ENCODE measurements at places on chromosomes 2 and 18.

- no peak for DNase-seq
These were observed 124.3 kb downstream of the RBMS1 start for GRCh38 chr2:160368988-160369930.

GRCh38 chr2:150639383-150639782 lies 151.9 kb upstream of the RND3 start:
- no peak for DNase-seq

DNA sequence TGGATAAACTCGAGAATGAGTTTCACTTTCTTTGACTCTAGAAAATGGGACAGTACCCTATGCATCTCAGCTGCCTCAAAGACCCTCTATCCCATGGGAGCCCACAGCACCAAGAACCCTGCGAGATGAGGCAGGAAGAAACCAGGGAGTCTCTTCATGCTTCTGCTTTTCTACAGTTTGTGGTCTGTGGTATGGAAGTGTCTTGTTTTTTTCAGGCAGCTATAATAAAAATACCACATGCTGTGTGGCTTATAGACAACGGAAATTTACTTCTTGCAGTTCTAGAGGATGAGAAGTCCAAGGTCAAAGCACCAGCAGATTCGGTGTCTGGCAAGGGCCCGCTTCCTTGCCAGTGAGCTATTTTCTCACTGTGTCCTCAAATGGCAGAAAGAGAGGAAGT lies 257.9 kb downstream of the SUCLG1 start:
- DNase-seq: no peak

DNA sequence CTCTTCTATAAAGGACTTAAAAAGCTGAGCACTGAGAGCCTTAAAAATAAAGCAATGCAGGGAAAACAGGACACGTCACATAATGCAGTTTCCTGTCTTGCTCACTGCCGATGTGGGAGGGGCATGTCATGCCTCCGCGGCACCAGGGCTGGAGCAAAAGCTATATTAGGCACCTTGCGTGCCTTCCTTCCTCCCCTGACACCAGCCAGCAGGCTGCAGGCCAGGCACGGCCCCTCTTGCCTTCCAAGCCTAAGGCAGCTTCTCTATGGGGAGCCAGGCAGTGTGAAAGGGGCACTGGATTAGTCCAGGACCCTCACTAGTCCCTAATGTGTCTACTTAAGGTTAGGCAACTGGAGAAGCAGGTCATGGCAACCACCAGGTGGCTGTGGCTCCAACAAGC lies 26.3 kb downstream of the MRPL35 start:
- DNase-seq: peak; percentile 76

GRCh38 chr2:98886066-98886554 lies 49.9 kb downstream of the CRACDL start:
- DNase-seq: no peak

DNA sequence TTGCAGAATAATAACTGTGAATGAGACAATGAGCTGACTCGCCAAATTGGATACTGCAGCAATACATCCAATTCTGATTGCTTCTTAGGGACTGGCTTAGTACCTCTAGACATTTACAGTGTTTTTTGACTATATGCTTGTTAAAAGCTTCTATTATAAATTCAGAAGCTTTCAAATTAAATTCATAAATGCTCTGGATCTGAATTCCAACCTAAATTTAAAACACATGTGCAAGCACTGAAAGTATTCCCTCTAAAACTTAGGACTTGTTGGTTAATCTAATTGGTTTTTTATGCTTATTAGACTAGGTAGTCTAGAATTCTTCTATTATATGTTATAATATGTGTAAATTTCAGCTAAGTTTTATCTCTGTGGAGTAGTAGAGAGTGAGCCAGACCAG lies 306.9 kb downstream of the CPS1 start:
- DNase-seq: no peak

DNA sequence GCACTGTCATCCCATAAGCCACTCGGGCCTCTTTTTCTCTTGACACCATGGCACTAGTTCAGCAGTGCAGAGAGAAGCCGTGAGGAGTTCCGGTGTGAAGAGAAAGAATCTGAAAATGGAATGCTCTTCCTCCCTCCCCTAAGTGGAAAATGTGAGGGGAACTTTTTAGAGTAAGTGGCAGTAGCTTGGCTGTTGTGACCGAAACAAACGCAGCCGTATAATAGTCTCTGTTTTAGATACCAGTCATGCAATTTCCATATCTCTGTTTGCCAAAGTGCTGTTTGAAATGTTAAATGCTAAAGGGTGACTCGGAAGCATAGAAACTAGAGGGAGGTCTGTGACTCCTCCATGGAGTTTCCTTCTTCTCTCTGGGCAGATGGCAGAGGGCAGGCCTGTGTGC lies 122.9 kb downstream of the MTCL1 start:
- no peak for DNase-seq

DNA sequence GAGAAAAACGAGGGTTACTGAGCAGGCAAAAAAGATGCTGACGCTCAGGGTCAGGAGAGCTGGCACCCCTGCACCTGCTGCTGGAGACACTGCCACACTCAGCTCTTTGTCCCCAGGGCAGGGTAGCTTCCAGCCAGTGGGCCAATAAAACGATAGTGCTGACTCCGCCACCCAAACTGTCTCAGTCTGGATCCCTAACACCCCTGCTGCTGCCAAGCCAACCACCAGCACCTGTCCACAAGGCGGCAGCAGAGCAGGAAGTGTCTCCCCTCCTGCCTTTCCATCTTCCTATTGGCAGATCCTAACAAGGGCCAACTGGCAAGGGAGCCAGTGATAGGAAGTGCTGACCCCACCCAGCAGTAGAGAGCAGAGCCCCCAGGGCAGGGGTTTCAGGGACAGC lies 531.5 kb upstream of the SALL3 start:
- DNase-seq: no peak

GRCh38 chr2:26144953-26145680 lies 27.8 kb upstream of the GAREM2 start:
- DNase-seq: peak; percentile 82

DNA sequence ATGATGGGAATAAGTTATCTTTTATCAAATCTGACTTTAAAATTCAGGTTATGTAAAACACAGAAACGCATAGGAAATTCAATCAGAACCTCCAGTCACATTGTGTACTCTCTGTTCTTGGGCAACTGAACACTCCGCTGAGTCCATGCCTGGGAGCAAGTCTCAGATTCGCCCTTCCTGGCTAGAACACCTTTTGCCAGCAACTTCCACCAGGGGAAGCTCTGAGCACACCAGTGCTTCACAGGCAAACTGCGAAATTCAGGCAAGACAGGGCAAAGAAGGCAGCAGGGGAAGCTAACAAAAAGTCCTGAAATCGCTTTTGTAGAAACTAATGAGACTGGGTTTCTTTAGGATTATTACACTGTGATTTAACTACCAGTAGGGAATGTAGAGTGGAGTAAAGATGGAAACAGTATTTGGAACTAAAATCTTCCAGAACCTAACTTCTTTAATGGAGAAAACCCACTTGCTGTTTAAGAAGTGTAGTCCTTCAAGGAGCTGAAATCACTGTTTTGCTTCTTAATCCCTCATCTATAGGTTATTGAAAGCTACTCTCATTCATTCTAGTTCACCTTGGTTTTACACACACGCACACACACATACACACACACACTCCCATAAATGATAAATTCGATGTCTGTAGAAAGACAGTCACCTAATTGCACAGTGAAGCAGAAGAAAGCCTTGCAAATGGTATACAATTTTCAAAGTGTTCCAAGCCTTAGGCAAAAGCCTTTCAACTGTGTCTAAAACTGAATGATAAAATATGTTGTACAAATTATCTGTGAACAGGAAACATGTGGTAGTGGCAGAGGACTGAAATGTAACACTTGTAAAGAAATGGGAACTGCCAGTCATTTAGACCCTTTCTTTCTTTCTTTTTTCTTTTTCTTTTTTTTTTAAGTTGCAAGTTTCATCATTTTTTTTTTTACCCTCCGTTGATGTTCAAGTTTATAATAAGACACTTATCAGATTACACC lies 214.5 kb downstream of the TMEM182 start:
- peak; percentile 64 for DNase-seq

DNA sequence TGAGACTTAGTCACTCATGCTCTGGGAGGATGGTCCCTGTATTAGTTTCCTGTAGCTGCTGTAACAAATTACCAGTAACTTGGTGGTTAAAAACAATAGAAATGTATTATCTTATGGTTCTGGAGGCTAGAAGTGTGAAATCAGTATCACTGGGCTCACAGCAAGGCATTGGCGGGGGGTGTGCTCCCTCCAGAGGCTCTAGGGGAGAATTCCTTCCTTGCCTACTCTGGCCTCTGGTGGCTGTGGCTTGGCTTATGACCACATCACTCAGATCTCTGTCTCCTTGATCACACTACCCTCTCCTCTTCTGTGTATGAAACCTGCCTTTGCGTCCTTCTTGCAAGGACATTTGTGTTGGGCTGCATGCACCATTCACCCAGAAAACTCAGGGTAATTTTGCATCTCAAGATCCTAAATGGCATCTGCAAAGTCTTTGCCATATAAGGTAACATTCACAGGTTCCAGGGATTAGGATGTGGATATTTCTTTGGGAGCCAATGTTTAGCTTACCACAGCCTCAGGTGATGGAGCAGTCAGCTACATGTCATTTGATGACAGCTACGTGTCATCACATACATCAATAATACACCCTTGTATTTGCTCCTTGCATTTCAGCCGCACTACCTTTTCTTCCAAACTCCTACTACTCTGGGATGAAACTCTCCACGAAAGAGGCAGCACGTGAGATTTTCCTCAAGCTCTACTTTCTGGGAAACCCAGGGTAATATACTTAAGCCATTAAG lies 49.6 kb upstream of the POU3F3 start:
- DNase-seq: no peak

- DNase-seq: peak; percentile 31
These were observed 102.6 kb downstream of the HDAC4 start for GRCh38 chr2:239298116-239298804.

- no peak for DNase-seq
These were observed 79.6 kb downstream of the OSBPL6 start for GRCh38 chr2:178273787-178274360.

GRCh38 chr2:202007015-202007982 lies 26.4 kb upstream of the FZD7 start:
- no peak for DNase-seq

DNA sequence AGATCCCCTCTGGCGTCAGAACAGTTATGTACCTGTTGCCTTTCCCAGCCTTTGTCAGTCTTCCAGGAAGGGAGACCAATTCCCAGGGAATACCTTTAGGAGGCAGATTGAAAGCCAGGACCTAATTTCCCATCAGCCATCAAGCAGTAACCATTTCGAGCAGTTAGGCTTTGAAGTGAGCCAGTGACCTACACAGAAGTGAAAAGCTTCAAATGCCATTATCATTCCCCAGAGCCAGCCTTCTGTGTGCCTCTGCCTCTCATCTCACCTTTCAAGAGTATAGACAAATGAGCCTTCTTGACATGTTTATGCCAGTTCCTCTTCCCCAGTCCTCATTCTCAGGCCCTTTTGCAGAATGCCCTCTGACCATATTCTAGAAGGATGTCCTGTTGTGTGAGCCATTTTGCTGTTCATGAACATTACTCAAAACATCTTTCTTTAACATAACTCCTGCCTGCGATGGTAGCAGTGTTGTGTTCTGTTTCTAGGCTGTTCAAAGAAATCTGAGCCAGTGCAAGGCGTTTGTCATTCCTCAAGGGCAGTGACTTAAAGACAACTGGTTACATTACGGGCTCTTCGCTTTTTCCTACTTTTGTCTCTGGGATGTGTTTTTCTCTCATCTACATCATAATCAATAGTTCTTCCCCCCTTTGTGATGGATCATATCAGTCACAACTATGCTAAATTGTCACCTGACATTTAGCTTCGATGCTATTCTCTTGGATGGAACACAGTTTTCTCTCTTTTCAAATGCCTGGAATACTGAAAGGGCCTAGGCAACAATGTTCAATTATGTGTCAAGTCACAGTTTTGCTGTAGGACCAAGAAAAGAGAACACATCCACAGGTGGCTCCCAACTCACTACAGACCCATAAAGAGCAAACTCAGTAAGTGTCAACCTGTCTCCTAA lies 138.6 kb downstream of the ALK start:
- DNase-seq: no peak

DNA sequence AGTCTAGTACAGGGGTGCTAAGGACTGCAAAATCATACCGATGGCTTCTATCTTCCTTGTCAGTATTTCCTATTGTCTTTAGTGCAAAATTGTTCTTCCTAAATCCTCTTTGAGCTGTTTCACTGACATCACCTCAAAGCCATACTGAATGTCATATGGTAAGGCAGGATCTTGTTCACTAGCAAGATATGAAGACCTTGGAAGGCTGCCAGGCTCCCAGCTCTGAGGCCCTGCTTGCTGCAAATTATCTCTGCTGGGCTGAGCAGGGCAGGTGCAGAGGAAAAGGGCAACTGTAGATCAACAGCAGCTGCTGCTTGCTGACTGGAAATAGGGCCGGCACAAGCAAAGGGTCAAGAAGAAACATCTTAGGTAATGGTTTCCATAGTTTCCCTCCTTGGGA lies 58.2 kb downstream of the PMAIP1 start:
- DNase-seq: no peak

DNA sequence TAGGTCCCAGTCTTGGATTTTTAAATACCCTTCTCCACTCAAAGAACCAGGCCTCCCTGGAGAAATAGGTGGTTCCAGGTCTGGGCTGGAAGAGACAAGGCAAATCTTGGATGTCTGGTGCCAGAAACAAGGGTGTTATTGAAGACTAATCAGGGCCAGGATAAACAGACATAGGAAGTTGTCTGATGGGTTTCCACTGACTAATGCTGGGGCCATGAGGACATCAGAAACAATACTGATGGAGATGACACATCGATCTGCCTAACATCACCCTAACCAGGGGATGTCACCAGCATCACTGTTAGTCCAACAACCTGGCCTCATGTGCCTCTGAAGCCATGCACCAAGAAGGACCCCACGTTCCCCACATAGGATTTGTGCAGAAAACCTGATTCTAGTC lies 42.5 kb upstream of the GLI2 start:
- no peak for DNase-seq

- no peak for DNase-seq
These were observed 5.2 kb downstream of the CCL20 start for GRCh38 chr2:227818675-227819397.

DNA sequence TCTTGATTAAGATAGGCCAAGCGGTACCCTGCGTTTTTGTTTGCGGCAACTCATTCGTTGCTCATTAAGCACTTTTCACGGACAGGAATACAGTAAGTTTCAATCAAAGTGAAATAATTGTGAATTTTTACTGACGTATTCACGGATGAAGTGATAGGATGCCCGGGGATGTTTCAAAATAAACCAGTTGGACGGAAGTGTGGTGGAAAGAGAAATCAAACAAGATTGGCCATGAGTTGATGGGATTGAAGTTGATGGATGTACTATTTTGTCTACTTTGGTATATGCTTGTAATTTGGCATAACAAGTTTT lies 481 bp downstream of the TMEM177 start:
- DNase-seq: no peak

- no peak for DNase-seq
These were observed 17.8 kb downstream of the TRAK2 start for GRCh38 chr2:201433394-201433995.
